Activated gamma-delta T cell treated with anti-CD3 and anti-CD28 coated beads, Interleukin-2, amount 50 U/mL, for 16 hours (primary cell): ENCODE measurements at places on chromosomes 13 and 19.

DNA sequence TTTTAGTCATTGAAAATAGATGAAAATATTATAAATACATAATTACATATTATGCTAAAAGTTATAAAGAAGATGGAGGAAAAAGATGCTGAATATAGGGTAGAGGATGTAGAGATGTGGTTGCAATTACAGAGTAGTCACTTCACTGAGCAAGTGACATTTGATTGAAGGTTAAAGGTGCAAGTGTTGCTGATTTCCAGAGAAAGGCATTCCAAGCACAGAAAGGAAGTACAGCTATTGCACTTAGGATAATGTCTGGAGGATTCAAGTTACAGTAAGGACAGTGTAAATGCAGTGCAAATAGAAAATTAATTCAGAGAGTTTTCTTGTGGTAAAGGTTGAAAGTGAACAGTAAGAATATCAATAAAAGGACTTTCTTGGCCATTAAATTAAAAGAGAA lies 1721.8 kb downstream of the PCDH9 start:
- no peak for DNase-seq

DNA sequence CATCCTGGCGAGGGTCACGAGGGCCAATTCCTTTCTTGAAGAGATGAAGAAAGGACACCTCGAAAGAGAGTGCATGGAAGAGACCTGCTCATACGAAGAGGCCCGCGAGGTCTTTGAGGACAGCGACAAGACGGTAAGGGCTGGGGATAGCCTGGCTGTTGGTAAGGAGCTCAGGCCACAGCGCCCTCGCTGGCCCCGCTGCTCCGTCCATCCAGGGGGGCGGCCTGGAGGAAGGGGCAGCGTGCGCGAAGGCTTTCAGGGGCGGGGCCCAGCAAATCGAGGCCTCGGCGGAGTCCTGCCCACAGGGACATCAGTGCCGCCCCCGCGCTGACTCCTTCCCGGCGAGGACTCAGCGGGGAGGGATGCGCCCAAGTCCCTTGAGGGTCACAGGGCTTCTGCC lies 6.9 kb downstream of the F10 start:
- no peak for DNase-seq

DNA sequence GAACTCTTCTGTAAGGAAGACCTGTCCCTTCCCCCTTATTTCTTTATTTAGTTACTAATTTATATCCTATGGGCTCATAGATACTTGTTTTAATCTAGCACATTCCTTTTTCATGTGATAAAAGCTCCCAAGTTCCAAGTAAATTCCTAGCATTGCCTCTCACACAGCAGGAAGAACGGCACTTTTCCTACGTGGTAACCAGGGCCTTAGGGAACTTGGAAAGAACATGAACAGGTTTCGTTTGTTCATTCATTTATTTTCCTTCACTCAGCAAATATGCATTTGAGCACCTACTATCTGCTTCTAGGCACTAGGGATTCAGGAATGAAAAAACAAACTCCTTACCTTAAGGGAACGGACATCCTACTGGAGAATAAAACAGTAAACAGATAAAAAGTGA lies 125.1 kb downstream of the SIPA1L3 start:
- DNase-seq, result no peak

DNA sequence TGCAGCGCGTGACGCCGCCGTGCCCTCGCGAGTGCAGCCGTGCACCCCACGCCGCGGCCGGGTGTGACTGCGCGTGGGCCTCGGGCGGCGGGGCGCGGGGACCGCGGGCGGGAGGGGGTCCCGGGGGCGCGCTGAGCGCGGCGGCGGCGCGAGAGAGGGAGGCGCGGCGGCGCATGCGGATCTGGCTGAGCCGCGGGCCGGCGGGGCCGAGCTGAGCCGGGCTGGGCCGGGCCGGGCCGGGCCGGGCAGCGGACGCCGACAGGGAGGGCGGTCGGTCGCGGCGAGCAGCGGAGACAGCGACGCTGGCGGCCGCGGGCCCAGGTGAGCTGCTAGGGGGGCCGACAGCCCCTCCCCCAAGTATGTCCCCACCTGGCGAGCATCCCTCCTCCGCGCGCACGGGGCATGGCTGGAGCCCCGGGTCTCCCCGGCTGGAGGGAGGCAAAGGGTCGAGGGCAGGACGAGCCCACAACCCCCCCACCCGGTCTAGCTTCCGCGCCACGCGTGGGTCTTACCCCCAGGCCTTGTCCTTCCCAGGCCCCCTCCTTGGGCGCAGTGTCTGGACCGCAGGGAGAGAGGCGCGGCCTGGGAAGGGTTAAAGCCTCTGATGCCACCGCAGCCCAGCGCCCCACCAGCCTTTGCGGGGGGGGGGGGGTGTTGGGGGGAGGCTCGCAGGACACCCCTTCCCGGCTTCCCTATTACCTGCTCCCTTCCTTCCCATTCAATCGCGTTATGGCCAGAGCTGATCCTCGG lies at the start of gene SPTBN4:
TSS of gene SPTBN4 (plus strand) at position 17 of the 750 bp plus-strand sequence. CDS start 5,621 bp downstream, outside the sequence.
- no peak for DNase-seq

GRCh38 chr13:66780814-66781213 lies 449.3 kb downstream of the PCDH9 start:
- no peak for DNase-seq

DNA sequence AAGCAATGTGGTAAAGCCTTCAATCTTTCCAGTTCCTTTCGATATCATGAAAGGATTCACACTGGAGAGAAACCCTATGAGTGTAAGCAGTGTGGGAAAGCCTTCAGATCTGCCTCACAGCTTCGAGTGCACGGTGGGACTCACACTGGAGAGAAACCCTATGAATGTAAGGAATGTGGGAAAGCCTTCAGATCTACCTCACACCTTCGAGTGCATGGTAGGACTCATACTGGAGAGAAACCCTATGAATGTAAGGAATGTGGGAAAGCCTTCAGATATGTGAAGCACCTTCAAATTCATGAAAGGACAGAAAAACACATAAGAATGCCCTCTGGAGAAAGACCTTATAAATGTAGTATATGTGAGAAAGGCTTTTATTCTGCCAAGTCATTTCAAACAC lies 15.6 kb upstream of the ZNF763 start:
- no peak for DNase-seq

DNA sequence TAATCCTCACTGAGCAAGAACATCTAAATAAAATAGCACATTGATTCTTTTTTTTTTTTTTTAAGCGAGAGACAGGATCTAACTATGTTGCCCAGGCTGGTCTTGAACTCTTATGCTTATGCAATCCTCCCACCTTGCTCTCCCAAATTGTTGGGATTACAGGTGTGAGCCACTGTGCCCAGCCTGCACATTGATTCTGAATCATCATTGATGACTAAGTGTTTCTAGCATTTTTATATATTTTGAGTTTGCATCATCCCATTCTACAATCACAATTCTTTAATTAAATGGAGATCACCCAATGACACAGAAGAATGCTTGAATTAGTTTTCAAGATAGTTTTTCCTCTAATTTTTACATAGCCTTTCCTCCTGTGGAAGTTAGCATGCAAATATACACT lies 354.1 kb downstream of the KLF5 start:
- DNase-seq, result no peak

DNA sequence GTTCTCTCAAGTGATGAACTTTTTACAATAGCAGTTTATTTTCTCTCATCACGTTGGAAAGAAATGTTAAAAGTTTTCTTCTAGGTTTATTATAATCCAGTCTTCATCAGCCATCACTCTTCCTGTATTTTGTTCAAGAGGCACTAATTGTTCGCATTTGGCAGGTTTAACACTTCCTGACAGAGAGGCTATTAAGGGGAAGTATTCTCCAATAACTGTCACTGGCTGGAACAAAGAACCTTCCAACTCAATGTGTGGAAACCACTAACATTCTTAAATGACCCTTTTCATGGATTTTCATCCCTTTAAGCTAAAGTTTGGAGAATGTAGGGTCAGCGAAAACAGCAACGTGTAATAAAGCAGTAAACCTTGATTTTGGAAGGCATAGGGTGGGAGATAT lies 145.1 kb downstream of the PCCA start:
- no peak for DNase-seq

GRCh38 chr13:96925916-96926628 lies 68.2 kb downstream of the OXGR1 start:
- no peak for DNase-seq

DNA sequence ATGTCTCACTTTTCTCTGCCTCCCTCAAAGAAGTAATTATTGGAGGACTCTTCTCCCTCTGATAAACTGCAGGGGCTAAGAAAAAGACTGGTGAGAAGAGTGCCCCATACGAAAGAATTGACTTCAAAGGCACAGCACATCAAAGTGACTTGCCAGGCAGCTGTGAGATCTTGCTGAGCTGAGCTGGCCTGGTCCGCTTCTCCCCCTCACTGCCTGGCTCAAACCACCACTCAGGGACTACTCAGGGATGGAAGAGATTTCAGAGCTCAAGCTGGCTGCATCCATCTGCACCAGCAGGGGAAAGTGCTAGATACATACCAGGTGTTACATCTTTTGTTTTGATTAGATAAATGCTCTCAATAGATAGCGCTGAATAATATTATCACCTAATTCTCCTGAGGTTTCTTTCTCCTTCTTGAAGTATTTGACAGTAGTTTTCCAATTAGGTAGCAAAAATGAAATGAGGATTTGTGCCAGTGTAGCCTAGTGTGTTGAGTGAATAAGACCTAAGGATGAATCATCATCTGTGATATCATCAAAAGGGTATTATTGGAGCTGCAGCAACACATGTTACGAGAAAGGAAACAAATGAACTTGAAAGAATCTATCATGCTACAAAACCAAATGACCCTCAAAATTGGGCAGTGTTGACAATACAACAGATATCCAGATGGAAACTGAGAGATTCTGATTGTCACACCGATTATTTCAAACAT lies 379.8 kb downstream of the TBC1D4 start:
- DNase-seq, result no peak

- peak; percentile 14 for DNase-seq
Observed at GRCh38 chr19:51131780-51132680, 7.3 kb downstream of the SIGLEC9 start.

GRCh38 chr13:50244713-50245574 lies 229.7 kb downstream of the KCNRG start:
- peak; percentile 14 for DNase-seq

- DNase-seq, result no peak
Observed at GRCh38 chr19:14764401-14764800, 14.0 kb downstream of the ADGRE2 start.

DNA sequence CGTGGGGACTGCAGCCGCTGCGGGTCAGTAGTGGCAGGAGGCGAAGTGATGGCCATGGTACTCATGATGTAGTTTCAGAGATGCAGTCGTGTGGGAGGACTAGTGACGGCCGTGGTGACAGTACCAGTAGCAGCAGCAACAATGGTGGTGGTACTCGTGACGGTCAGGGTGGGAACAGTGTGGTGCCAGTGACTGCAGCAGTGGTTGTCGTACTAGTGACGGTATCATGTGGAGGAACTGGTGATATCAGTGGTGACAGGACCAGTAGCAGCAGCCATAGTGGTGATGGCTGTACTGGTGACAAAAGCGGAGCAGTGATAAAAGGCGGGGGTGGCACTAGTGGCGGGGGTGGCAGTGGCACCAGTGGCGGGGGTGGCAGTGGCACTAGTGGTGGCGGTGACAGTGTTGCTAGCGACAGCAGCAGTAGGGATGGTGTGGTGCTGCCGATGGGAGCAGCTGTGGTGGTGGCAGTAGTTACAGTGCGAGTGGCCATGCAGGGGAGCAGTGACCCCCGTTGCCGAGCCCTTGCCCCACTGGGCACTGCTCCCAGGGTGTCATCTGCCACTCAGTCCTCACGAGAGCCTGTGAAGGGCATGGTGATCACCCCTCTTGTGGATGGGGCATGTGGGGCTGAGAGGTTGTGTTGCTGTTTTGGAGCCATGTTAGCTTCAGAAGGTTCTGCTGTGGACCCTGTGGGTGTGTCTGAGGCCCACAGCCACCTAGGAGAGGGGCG lies 22.7 kb downstream of the ADPRHL1 start:
- DNase-seq, result no peak

GRCh38 chr13:25727810-25728209 lies 324.0 kb downstream of the SHISA2 start:
- no peak for DNase-seq

- no peak for DNase-seq
Observed at GRCh38 chr13:32073180-32073864, 41.7 kb downstream of the FRY start.

DNA sequence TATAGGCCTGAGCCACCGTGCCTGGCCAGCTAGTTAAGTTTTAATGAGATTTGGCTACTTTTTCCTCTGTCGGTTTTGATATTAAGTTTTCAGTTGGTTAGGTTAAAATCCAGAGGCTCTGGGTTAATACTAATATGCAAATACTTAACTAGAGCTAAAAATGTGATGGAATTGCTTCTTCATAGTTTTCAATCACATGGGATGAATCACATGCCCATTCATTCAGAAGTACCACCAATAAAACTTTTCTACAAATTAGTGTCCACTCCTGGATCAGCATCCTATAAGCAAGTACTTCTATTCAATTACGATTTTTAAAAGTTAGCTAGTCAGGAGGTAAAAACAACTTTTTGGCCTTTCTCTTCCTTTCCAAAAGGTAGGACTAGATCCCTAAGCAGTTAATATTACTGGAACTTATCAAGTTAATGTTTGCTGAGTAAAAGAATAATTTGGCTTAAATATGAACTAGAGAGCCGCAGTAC lies 4.3 kb downstream of the SLC25A30 start:
- DNase-seq, result no peak

DNA sequence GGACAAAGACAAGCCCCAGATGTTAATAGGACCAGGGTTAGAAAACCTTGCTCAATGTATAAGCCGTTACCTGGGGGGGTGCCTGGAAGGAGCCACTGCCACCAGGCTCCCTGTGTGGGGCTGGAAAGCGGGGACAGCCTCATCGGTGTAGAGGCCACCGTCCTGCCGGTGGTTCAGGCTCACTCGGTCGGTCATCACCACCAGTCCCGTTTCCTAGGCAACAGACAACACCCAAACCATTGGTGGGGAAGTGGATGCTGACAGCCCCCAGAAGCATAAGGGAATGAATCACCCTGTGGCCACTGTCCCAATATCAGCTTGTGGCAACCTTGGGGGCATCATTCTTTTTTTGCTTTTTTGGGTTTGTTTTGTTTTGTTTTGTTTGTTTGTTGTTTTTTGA lies 55.8 kb downstream of the CPAMD8 start:
- DNase-seq, result no peak

- peak; percentile 71 for DNase-seq
Observed at GRCh38 chr19:6801485-6802086, 29.1 kb downstream of the VAV1 start.

GRCh38 chr13:50129706-50130122 lies 114.5 kb downstream of the KCNRG start:
- no peak for DNase-seq

- no peak for DNase-seq
Observed at GRCh38 chr19:11390933-11391680, 7.0 kb upstream of the EPOR start.
